ENCODE measurements at places on chromosomes 11 and 22.
A peak's percentile ranks its signal among the peaks of the same experiment; 100 is the strongest.

DNA sequence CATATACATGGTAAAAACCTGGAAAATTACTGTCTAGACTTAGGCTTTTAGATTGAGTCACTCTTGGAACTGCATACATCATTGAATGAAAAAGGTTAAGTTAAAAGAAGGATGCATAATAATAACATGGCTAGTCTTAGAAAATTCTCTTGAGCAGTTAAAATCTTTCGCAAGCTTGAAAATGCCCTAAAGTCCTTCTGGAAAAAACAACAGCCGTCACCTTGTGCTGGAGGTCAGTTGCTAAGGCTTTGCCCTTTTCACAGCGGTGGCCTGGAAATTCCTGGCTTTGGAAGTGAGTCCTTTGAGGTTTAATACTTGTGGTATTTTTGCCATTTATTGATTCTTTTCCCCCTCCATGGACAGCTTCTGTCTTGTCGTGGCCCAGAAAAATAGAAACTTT is 17.4 kb upstream of the FBLN1 start:
- DNase-seq = no peak

DNA sequence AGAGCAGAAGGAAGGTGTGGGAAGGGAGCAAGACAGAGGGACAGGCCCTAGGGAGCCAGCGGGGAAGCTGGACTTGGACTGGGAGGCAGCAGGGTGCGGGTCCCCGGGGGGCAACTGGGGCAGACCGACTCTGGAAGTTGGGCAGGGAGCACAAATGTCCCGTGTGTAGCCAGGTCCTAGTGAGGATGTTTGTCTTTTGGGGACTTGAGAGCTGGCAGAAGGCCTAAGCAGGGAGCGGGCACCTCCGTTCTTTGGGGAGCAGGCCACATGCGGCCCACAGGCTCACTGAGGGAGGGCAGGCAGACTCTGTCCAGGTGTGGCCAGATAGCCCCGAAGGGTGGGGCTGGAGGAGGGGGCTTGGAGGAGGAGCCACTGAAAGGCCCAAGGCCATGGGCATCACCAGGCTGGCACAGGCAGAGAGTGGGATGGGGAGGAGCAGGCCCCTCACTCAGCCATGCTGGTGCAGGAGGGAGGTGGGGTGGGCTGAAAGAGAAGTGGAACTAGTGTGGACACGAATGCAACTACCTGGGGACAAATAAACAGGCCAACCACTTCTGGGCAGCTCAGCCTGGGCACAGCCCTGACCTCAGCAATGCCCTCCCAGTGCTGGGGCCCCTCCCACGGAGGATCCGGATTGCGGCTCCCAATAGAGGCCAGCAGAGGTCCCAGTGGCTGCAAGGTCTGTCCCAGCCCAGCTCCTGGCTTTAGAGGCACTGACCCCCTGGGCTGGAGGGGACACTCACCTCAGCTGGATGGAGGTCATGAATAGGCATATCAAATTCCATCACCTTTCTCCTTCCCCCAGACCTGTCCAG is 1.3 kb upstream of the SCARF2 start:
- DNase-seq = no peak

- no peak for DNase-seq
These were observed 14.9 kb downstream of the DSCAML1 start for GRCh38 chr11:117782101-117782500.

DNA sequence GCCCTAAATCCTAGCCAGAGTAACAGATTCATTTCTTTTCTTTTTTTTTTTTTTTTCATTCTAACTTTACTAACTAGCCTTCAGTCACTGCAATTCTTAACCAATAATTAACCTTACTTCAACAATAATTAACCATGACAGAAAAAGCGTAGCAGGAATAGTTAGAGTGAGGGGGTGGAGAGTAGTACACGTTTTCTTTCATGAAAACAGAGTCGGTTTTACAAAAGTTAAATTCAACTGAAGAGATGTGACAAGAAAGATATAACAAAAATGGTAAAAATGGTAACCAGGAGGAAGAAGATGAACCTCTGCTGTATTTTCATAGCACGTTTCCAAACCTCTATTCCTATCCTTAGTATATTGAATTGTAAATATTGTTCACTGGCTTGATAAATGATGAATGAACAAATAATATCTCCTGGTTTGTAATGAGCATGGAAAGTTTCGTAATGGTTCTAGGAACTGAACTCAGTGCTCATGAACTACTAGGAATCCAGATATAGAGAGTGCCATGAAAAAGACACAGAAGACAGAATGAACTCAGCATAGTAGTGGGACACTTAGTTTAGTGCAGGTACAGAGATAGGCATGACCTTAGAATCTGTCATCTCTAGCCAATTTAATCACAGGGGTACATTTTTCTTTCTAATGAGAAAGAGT is 116.5 kb upstream of the ANO5 start:
- DNase-seq = no peak

- peak; percentile 31 for DNase-seq
These were observed at the start of gene SLC15A3 for GRCh38 chr11:60951904-60952741. TSS of gene SLC15A3 (minus strand) at chr11:60952176. CDS start at chr11:60951551, 625 bp downstream.

- no peak for DNase-seq
These were observed 2.6 kb downstream of the PHLDA2 start for GRCh38 chr11:2926611-2927051.

DNA sequence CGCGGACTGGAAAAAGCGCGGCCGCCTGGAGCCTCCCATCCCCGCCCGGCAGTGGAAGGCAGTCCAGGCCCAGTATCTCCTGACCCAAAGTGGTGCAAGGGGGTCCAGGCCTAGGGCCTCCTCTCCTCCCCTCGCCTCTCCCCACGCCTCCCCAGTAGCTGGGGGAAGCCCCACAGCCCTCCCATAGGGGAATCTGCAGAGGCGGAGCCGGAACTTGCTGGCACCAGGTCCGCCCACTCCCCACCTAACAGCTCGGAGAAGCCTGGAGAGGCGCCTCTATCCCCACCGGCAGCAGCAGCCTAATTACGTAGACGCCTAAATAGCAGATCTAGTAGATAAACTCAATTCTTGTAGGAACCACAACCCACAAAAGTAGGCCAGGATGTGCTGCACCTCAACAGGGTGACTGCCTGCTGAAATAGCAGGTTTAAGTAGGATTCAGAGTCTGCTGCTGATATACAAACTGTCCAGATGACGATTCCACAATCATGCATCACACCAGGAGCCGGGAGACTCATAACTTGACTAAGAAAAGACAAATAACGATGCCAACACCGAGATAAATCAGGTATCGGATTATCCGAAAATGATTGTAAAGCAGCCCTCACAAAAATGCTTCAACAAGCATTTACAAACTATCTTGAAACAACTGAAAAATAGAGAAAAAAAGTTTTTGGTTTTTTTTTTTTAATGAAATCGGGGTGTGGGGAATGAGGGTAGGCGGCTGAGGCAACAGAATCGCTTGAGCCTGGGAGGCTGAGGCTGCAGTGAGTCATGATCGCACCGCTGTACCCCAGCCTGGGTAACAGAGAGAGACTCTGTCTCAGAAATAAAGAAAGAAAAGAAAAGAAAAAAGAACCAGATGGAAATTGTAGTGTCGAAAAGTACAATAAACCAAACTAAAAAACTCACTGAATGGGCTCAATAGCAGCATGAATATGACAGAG is 11.4 kb upstream of the BRD1 start:
- DNase-seq = no peak

DNA sequence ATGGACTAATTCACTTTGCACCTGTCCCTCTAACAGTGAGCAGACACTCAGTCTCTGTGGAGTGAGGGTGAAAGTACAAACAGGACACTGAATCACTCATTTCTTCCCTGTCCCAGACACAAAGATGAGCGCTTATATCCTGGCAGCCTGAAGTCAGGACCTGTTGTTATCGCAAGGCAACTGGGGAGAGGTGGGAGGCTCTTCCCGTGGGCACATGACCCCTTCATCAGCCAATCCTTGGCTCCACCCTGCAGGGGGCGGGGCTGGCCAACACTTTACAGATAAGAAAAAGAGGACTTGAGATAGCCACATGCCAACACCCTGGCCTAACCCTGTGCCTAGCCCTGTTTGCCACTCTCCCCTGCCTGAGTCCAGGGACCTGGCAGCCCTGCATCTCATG is 29.5 kb upstream of the TESMIN start:
- DNase-seq = no peak

DNA sequence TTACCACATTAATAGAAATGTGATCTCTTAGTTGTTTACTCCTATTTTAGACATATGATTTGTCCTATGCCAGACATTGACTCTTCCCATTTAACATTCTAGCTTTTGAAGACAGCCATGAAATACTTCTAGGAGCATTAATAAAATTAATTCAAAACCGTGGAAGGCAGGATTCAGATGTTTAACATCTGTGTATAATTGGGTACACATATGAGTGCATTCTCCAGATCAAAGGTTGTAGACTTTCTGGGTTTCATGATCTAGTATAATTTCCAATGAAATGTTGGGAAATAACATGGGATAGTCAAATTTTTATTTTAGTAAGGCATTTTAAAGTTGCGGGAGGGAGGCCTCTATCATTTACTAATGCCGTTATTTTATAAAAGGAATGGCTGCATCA is 35.2 kb upstream of the CCDC89 start:
- no peak for DNase-seq

GRCh38 chr11:26909515-26909914 is 84.4 kb upstream of the FIBIN start:
- no peak for DNase-seq

- DNase-seq = no peak
These were observed 61.3 kb downstream of the MN1 start for GRCh38 chr22:27740202-27740748.

DNA sequence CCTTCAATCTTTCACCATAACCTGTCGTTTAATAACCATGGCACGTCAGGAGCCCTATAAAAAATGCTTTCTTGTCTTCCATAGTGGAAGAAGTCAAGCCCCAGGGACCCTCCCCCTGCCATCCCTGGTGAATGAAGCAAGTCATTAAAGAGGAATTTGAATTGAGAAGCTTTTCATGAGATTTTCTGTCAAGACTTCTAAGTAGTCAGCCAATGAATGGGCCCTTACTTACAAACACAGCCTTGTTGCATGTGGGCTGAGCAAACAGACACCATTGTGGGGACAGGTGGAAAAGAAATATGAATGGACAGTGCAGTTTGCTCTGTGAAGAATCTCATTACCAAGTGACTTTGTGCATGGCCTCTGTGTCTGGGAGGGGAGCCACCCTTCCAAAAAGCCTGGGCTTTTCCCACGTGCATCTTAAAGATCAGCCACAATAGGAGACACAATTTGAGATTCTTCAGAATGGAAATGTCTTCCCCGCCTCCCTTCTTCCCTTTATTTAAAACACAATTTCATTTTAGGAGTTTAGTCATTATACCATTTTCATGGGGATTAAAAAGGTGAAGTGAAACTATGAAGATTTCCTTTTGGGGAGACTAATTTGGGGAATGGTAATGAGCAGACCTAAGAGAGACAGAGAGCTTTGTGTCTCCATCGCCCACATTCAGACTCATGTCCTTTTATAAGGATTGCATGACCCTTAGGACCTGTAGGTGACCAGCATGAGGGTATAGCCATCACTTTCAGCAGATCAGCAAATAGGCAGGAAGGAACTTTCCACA is 152.0 kb downstream of the LRRC4C start:
- no peak for DNase-seq

GRCh38 chr22:31127181-31127772 is 4.5 kb downstream of the INPP5J start:
- no peak for DNase-seq

DNA sequence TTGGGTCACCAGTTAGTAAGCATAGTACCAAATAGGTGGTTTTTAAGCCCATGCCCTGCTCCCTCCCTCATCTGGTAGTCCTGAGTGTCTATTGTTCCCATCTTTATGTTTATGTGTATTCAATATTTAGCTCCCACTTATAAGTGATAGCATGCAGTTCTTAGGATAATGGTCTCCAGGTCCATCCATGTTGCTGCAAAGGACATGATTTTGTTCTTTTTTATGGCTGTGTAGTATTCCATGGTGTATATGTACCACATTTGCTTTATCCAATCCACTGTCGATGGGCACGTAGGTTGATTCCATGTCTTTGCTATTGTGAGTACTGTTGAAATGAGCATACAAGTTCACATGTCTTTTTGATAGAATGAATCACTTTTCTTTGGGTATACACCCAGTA is 18.2 kb upstream of the SYTL2 start:
- DNase-seq = no peak

- DNase-seq = no peak
These were observed 90.6 kb downstream of the CDKN1C start for GRCh38 chr11:2794968-2795322.

- peak; percentile 18 for DNase-seq
These were observed 1.3 kb downstream of the SERPING1 start for GRCh38 chr11:57598831-57599155.

- DNase-seq = no peak
These were observed at the start of gene GAS2 for GRCh38 chr11:22666325-22666687. TSS of gene GAS2 (plus strand) at chr11:22666611. CDS start at chr11:22674870, 8,259 bp downstream.

DNA sequence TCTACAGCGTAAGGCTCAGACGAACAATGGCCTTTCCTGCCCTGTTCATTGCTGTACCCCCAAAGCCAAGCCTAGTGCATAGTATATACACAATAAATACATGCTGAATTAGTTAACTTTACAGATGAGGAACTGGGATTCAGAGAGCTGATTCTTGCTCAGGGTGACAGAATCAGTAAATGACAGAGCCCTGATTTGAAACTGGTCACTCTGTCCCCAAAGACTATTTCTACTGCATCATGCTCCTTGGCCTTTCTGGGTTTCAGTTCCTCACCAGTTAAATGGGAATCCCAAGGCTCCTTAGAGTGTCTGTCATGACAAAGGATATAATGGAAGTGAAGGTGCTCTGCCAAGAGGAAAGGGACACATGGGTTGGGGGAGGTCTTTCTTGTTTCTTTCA is 50.5 kb upstream of the TSKU start:
- no peak for DNase-seq

- no peak for DNase-seq
These were observed 3.9 kb downstream of the LTBP3 start for GRCh38 chr11:65554057-65554818.

GRCh38 chr11:58659910-58660570 is 37.6 kb downstream of the CNTF start:
- DNase-seq = no peak

DNA sequence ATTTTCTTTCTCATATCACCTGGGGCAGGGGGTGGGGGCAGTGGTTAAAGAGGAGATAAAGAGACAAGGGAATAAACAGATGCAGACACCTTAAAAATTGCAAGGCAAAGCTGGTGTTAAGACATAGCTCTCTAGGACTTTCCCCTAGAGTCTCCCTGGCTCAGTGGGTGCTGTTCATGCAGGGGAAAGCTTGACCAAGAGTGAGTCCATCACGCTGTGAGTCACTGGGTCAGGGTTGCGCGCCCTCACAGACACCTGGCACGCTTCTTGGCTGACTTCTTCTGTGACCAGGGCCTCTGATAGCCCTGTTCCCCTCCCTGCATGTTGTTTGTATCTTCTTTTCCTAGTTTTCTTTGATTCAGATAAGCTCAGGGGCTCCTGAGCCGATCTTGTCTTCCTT is 31.9 kb downstream of the COMMD9 start:
- no peak for DNase-seq

DNA sequence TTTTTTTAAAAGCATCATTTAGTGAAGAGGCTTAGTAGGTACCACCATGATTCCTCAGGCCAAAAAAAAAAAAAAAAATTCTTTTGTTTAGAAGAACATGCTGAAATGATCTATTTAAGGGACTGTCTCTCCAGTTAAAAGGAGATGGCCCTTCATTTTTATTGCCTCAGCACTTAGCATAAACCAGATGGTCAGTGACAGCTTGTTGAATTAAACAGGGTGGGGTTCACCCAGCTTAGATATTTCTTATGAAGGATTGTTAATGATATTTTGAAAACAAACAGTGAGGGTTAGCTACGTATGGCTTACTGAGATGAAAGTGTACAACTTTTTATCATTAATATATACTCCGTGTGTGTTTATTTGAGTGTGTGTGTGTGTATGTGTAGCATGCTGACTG is 203.7 kb downstream of the FAM181B start:
- DNase-seq = no peak

All from stromal cell of bone marrow (primary cell).